ENCODE measurements at places on chromosomes 6 and 20.

GRCh38 chr20:1423625-1424106 lies 30.8 kb upstream of the FKBP1A start:
- DNase-seq: peak; percentile 14

GRCh38 chr6:44789806-44790205 lies 402.3 kb downstream of the CDC5L start:
- no peak for DNase-seq

DNA sequence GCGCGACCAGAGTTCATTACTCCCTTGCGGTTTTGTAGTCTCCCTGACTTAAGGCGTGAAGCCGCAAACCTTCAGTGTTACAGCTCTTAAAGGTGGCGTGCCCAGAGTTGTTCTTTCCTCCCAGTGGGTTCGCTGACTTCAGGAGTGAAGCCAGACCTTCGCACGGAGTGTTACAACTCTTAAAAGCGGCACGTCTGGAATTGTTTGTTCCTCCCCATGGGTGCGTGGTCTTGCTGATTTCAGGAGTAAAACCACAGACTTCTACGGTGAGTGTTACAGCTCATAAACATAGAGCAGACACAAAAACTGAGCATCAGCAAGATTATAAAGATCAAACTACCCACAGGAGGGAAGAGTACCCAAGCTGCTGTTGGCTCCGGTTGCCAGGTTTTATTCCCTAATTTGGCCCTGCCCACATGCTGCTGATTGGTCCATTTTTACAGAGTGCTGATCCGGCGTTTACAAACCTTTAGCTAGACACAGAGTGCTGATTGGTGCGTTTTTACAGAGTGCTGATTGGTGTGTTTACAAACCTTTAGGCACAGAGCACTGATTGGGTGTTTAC lies 10.4 kb downstream of the TMEM14C start:
- no peak for DNase-seq

- no peak for DNase-seq
Measured at GRCh38 chr6:144416244-144416643, 131.1 kb downstream of the UTRN start.

- DNase-seq: no peak
Measured at GRCh38 chr20:45060294-45060693, 40.6 kb downstream of the KCNS1 start.

DNA sequence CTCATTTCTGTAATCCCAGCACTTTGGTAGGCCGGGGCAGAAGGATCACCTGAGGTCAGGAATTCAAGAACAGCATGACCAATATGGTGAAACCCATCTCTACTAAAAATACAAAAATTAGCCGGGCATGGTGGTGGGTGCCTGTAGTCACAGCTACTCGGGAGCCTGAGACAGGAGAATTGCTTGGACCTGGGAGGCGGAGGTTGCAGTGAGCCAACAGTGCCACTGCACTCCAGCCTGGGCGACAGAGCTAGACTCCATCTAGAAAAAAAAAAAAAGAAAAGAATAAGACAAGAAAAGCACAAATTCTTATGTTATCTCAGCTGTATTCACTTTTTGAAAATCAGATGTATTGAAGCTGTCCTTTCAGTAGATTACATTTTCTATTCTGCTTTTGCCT lies 289.4 kb downstream of the GRIK2 start:
- DNase-seq: no peak

- no peak for DNase-seq
Measured at GRCh38 chr6:31304683-31305082, 32.8 kb upstream of the HLA-C start.

DNA sequence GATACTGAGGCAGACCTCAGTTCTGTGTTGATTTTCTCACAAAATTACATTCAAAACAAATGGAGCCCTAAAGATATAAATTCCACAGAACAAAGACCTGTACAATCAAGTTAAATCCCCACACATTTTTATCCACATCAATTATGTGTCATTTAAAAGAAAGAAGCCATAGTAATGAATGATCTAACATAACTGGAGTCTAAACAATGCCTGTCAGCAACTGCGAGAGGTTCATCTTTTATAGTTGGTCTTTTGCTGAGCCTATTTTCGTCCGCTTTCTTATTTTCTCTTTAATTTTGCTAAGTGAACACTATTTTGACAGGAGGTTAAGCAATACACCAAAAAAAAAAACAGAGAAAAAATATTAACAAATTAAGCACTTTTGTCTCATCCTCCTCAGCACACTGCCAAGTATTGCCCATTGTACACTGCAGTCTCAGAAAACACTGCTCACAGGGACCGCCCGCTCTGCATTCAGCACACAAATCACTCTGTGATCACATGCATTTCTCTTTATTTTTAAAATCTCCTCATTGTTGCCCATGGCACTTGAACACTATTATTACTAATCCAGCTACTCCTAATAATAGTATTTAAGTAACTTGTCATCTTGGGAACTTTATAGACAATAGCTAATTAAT lies 140.8 kb downstream of the BTBD9 start:
- DNase-seq: no peak

GRCh38 chr20:57710841-57711240 lies 1.0 kb upstream of the PMEPA1 start:
- DNase-seq: no peak

DNA sequence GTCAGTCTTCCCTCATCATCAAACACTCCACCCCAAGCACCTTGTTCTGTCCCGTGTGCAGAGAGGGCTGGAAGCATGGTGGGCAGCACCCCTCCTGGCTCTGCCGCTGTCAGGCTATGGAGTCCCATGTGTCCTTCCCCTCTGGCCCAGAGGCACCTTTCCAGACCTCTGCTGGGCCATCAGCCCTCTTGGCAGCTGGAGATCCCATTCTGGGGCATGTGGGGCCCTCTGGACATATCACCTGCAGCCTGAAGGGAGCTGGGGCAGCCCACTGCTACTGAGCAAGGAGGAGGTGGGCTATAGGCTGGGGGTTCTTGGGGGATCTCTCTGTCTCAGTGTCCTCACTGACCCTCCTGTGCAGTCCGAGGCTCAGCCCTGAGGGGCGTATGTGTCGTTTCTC lies 42.2 kb downstream of the SUN5 start:
- no peak for DNase-seq

DNA sequence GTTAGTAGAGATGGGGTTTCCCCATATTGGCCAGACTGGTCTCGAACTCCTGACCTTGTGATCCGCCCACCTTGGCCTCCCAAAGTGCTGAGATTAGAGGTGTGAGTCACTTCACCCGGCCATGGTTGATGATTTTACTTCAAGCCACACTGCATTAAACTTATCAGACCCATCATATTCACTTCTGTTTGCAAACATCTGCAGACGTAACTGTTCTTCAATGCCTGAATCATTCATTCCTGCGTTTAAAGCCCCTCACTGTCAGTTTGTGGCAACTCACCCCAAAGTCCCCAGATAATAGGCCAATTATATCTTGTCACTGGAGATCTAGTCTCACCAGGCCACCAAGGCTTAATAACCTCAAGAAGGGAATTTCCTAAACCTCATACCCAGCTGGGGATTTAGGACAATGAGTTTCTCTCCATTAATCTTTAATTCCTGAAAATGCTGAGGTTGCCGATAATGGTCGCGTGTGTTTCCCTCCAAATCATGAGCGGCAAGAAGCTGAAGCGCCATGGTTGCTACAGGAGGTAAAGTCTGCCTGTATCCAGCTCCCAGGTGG lies 229.6 kb downstream of the LY86 start:
- no peak for DNase-seq

DNA sequence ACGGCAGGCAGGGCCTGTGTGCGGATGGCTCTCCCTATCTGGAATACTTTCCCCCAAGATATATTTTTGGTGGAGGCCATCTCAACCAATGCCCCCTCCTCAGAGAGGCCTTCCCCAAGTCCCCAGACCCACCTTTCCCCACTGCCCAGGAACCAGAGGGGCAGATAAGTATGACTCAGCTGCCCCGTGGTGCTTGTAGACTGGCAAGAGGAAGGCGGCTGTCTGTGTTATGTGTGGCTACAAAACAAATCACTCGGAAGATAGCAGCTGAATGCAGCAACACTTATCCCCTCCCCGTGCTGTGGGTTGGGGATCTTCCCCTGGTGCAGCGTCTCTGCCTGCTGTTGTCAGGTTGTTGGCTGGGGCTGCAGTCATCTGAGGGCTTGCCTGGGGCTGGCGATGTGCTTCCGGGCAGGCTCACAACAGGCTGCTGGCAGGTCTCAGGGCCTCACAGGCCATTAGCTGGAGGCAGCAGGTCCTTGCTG lies 7.1 kb downstream of the NPEPL1 start:
- DNase-seq: no peak

- DNase-seq: no peak
Measured at GRCh38 chr6:54009052-54009654, 102.1 kb upstream of the MLIP start.

- no peak for DNase-seq
Measured at GRCh38 chr20:36736451-36737182, 9.3 kb downstream of the NDRG3 start.

- DNase-seq: no peak
Measured at GRCh38 chr6:686497-686896, 6.4 kb downstream of the EXOC2 start.

DNA sequence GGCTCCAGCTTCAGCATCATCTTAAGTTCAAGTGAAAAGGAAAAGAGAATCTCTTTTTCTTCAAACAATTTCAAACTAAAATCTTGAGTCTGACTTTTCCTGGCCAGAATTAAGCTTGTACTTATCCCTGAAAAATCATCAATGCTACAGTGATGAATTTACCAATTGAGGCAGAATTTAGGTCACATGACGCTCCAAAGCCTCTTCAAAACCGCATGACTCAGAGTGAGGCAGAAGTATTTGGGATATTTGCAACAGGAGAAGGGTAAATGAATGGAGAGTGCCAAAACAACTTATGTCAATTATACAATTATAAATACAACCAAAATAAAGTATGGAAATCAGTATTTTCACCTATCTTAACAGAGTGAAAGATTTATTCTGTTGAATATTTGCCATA lies 515.5 kb downstream of the COL12A1 start:
- DNase-seq: no peak

DNA sequence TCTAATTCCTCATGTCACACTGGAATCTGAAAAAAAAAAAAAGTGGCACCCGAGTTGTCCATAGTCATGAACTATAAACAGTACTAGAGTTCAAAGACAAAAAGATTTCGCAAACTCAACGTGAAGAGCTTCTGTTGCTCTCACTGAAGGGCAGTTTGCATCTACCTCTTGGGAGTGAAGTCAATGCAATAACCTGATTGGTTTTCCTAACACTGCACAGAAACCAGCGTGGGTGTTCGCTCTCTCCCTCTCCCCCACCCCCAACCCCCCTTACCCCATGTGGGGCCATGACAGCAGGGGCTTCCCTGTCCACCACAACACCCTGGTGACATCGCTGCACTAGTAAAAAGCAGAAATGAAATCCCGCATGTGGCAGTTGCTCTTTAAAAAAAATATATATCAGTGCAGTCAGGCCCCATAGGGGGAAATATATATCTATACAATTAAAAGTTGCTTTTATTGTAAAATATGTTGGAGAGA lies 66.9 kb downstream of the GMPR start:
- no peak for DNase-seq
